CD4-positive, alpha-beta T cell treated with Interleukin-17A for 4 hours (primary cell): ENCODE measurements at places on chromosomes 13 and 19.

DNA sequence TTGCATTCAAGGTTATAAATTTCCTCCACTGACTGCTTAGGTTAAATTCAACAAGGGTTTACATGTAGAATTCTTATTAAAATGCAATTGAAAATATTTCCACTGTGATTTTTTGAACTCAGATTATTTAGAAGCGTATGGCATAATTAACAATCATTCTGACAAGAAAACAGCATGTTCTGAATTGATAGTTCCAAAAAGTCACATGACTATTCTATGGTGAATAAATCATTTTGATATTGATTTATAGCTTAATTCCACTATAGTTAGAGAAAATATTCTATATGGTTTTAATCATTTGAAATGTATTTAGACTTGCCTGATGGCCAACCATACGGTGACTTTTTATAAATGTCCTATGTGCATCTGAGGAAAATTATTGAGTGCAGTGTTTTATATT lies 3.0 kb downstream of the ZNF577 start:
- DNase-seq = no peak

DNA sequence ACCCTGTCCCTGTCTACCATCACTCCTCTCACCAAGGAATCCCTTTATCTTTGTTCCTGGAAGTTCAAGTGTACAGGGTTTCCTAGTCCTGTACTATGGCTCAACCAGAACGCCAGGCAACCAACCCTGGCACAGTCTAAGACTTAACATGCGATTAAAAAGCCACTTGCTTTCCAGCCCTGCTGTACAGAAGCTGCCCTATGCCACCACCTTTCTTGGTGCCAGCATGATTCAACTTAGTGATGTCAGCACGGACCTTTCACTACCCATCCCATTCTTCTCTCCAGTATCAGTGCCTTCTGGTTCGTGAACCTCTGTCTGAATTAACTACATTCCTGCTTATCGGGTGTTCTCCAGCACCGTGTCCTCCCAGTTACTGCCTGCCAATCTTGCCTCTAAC lies 151.1 kb downstream of the KLF12 start:
- no peak for DNase-seq

DNA sequence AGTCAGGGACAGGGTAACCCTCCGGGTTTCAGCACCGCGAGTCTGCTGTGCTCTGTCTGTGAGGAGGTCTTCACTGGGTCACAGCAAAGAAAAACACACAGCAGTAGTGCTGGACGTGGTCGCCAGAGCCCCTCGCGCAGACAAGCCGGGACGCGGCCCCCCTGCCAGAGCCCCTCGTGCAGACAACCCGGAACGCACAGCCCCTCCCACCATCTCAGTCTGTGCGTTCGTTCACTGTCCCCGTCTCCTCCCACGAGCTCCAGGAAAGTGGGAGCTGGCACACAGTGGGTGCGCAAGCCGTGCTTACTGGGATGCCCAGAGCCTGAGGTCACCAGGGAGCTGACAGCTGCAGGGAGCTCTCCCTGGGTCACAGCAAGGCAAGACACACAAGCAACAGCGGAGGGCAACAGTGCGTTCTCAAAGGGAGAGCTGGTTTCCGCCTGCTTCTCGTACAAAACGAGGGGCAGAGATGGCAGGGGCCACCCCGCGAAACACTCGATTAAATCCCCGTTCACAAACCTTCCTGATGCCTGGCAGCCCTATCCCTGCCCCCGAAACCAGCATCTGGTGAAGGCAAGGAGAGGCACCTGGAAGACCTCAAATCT lies 3.2 kb upstream of the PLPP2 start:
- DNase-seq = no peak

DNA sequence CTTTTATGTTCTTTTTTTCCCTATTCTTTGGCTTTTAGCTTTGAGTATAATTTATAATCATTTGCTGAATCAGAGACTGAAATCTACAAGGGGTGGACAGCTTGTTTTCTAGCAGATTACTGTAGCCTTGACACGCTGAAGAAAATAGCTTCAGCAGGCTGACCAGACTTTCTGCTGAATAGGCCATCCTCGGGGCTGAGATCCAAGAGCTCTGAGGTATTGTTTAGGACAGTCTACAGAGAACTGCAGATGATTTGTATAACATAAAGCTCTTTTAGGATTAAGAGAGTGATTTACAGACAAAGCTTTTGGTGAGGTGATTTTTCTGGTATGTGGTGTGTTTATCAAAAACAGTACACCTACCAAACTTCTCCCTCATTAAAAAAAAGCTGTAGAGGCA lies 16.8 kb downstream of the POLR1D start:
- DNase-seq = no peak

- no peak for DNase-seq
These were observed 63.5 kb upstream of the SERP2 start for GRCh38 chr13:44309794-44310757.

- no peak for DNase-seq
These were observed 24.6 kb downstream of the DCT start for GRCh38 chr13:94454906-94455305.

DNA sequence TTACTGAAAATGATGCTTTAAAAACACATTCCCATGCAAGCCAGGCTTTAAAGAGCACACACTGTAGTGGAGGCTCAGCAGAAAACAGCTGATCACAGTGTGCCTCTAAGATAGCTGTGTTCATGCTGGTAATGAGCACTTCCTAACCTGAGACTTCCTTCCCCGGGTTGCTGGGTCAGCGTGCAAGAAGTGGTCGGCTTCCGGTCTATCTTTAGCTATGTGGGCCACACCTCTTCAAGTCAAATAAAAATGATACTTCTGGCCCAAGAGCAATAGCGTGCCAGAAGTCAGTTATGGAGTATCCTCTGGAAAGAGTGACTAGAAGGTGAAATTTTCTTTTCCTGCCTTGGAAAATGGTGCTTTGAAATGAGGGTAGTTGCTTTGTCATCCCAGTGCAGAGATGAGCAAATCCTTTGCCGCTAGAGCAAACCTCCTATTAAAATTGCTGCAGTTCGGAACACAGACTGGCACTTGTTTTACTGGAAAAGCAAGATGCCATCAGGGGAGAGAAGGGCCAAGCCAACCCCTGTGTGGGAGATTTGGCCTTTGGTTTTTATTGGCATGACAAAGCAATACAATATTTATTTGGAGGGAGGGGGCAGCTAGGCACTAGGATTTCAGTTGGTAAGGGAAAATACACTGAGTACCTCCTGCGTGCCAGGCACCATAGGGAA lies 64.2 kb downstream of the ARHGAP35 start:
- peak; percentile 33 for DNase-seq

- DNase-seq = no peak
These were observed 274.8 kb downstream of the TSHZ3 start for GRCh38 chr19:31074199-31075125.
